ENCODE measurements at places on chromosomes 11 and 22.

GRCh38 chr11:17415523-17416104, 27.2 kb upstream of the KCNJ11 start:
- DNase-seq = no peak

- no peak for DNase-seq
Observed at GRCh38 chr11:119885861-119886567, 157.0 kb upstream of the NECTIN1 start.

GRCh38 chr11:14942745-14943144, 29.4 kb downstream of the CALCA start:
- no peak for DNase-seq

DNA sequence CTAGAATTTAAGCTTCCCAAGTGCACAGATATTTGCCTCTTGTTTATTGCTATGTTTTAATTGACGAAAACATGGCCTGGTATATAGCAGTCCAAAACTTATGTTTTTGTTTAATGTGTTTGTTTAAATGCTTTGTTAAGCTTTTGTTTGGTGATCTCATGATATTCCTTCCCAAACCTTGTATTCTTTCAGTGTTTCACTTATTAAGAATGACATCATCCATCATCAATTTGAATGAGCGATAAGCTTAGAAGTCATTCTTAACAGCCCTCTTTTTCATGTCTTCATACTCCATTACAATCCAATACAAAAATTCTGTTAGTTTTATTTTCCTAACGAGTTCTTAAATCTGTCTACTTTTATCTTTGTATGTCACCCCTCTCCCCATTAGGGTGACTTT, 206.0 kb downstream of the DYNC2H1 start:
- DNase-seq = no peak

DNA sequence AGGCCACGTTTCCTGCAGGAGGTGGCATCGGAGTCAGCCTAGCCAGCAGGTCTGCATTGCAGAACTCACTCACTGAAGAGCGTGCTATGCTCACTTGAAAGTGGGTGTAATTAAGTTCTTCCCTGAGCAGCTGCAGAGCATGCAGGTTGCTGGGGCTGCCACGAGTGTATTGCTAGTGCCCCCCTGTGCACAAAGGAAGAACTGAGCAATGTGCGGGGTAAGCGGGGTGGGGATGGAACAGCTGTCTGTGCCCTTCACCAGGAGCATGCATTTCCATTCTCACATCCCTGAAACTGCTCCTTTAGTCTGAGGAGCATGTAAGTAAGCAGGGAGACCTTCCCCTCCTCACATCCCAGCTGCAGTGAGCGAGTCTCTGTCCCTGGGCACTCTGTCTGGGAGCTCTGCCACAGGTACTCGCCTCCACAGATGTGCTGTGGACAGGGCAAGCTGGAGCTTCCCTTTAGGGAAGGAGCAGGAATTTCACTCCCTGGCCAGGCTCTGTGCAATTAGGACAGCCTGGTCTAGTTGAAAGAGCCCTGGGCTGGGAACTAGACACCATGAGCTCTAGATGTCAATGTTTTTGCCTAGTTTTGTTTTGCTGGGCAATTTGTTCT, 1031.8 kb downstream of the NTM start:
- no peak for DNase-seq

GRCh38 chr11:88345408-88345807, 7.9 kb upstream of the CTSC start:
- peak; percentile 39 for DNase-seq

DNA sequence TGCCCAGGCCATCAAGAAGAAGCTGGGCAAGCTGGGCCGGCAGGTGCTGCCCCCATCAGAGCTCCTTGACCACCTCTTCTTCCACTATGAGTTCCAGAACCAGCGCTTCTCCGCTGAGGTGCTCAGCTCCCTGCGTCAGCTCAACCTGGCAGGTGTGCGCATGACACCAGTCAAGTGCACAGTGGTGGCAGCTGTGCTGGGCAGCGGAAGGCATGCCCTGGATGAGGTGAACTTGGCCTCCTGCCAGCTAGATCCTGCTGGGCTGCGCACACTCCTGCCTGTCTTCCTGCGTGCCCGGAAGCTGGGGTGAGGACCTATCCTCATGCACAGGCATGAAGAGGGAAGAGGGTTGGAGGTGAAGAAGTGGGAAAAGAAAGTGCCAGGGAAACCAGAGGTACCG, 5.3 kb upstream of the NHERF4 start:
- DNase-seq = no peak

GRCh38 chr11:86918496-86918895, 36.7 kb downstream of the FZD4 start:
- no peak for DNase-seq

DNA sequence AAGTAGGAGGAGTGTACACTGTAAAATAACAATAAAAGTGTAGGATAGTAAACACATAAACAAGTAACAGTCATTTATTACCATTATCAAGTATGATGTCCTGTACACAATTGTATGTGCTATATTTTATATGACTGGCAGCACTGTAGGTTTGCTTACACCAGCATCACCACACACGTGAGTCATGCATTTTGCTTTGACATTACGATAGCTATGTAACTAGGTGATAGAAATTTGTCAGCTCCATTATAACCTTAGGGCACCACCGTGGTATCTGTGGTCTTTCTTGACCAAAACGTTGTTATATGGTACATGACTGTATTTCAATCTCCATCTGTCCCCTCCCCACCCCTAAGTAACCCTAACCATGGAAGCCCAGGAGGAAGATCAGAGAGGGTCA, 1.1 kb downstream of the DNAL4 start:
- DNase-seq = peak; percentile 8

DNA sequence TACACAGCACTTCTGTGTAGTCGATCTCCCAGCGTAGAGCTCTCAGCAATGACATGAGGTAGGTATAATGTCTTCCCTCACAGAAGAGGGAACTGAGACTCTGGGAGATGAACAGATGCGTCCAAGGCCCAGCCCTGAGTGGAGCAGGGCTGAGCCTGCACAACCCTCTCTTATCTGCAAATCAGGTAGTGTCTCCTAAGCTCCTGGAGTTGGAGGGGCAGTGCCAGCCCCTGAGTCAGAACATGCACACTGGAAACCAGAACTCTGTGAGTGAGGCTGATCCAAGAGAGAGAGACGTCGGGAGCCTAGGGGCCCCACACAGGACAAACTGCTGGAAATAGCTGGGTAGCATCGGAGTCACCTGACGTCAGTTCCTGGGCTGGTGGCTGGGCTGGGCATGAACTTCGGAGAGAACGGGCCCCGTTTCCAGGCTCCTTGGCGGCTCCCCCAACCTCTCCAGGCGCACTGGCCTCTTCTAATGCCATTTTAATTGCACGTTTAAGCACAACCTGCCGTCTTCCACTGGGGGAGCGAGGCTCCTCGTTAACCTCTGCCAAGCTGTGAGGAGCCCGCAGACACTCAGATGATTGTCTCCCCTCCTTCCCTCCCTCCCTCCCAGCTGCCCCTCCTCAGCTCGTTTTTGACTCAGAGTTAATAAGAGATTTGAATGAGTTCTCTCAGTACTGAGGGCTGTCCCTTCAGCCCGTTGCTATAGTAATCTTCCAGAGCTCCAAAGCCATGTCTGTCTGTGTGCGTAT, 191.2 kb upstream of the TBCEL start:
- no peak for DNase-seq

- no peak for DNase-seq
Observed at GRCh38 chr22:46461566-46462180, 75.7 kb downstream of the CELSR1 start.

DNA sequence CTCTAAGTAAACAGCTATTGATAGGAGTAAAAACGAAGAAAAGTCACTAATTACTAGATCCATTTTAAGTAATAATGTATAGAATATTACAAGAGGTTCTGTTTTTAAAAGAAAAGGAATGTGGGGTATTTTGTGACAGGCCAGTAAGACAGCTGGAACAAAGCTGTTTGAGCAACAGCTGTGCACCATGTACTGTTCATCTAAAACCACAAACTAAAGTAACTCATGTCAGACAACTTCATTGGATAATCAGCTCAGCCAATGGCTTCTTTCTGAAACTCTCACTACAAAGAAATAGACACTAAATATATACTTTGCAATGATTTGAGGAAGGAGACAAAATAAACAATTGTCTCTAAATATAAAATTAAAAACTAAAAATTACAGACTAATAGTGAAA, 16.1 kb downstream of the RRAS2 start:
- DNase-seq = no peak

DNA sequence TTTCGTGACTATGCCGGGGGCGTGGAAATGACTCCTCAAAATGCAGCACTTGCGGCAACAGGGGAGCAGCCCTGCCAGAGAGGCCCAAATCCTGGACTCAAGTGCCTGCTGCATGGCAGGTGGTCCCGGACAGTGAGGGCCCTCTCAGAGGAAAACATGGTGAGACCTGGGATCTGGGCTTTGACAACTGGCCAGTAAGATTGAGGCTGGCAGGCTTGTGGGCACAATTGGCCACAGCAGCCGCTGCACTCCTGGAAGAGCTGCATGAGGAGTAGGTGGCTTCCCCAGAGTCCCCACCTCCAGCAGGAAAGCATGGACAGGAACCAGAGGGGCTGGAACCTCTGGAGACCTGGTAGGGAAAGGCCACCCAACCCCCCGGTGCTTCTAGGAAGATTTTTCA, 13.4 kb downstream of the LINC01488 start:
- DNase-seq = no peak

DNA sequence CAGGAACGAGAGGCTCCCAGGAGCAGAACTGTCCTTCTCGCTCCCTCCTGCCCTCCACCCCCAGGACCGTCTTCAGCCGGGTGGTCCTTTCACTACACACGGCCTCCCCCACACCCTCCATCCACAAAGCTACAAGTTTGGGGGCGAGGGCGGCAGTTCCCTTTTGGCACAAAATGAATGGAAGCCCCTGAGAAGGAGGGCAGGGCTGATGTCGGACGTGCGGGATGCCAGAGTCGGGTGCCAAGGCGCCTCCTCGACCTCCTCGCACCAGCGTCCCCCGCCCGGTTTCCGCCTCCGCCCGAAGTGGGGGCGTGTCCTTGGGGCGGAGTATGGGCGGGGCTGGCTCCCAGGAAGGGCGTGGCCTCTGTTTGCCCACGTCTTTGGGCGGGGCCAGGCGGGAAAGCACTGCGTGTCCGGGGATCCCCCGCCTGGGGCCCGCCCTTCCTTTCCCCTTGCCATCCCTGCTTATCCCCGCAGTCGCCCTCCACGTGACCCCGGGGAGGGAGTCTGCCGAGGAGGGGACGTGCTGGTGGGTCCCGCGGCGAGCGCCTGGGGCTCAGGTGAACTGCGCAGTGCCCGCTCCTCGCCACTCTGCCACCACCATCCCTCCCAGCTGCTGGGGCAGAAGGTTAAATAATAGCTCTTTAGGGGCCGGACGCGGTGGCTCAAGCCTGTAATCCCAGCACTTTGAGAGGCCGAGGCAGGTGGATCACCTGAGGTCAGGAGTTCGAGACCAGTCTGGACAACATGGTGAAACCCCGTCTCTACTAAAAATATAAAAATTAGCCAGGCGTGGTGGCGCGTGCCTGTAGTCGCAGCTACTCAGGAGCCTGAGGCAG, 937 bp upstream of the EFEMP2 start:
- peak; percentile 94 for DNase-seq

DNA sequence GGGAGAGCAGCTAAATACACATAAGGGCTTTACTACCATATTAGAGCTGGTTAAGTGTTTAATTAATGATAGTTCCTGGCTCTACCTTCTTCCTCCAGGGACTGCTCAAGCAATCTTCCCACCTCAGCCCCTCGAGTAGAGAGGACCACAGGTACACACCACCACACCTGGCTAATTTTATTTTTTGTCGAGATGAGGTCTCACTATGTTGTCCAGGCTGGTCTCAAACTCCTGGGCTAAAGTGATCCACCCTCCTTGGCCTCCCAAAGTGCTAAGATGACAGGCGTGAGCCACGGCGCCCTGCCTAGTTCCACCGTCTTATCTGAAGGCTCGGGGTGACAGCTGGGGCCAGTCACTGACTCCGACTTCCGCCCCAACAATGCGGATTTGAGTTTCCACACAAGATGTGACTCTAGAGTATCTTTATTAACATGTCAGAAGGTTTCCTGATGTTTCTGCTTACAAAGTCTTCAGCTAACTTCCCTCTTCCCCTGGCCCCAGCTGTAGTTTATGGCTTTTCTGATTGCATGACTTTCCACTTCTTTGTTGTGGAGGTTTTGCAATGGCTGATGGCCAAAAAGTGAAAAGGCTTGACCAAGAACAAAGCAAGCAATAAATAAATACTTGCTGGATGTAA, 16.8 kb downstream of the TPST2 start:
- no peak for DNase-seq

DNA sequence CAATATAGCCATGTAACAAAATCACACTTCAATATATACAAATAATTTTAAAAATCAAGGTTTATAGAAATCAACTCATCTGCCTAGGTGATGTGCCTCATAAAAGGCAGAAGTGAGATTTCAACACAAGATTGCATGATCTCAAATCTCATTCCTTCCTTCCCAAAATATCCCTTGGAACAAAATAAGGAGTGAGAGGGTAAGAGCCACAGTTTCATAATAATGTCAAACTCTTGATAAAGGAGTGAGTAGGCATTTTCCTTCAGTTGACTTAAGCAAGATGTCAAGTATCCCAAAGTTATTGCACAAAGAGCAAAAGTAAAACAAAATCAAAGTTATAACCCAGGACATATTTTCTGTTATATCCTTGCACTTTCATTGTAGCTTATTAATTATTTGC, 81.3 kb downstream of the C22orf31 start:
- DNase-seq = no peak

GRCh38 chr22:49768077-49768910, 59.4 kb downstream of the BRD1 start:
- DNase-seq = no peak

DNA sequence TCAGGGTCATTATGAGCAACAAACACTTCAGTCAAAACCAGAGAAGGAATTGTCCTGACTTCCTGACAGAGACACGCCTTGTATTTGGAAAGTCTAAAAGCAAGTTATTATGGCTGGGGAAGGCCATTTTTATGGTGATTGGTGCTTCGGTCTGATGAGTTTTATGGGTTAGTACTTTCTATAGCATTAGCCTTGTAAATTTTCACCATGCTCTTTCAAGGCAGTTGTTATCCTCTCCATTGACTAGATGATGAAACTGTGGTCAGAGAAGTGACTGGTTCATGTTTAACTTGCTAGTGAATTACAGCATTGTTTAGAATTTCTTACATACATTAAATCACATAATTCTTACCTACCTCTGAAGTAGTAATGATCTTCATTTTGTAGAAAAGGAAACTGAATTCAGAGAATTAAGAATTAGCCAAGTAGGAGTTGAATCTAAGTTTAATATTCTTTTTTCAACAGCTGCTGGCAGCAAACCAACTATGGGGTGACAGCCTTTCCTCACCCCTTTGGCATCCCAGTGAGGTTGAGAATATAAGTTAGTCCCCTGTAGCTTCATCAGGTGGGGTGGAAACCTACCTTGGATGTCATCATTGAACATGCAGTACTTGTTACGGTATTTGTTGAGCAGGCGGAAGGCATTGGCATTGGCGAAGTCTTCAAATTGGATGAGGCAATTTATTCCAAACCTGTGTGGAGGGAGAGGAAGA, 90.0 kb downstream of the CCDC81 start:
- no peak for DNase-seq

- DNase-seq = no peak
Observed at GRCh38 chr11:76787911-76788596, 4.9 kb downstream of the TSKU start.

Data from T-helper 2 cell treated with Interferon-gamma antibody and Interleukin-4, amounts not matched to agents 5 μg/mL and 100 μg/mL, for 36 hours (primary cell).